Naive thymus-derived CD4-positive, alpha-beta T cell (primary cell): ENCODE measurements at places on chromosomes 1 and 21.

GRCh38 chr1:13469343-13469742 is 44.5 kb downstream of the LRRC38 start:
- no peak overlapping the region for H3K27ac ChIP-seq
- no peaks in the 10 kb centered on the region for H3K36me3 ChIP-seq
- H3K27me3 ChIP-seq: no peaks in the 10 kb centered on the region
- no peak overlapping the region for H3K4me3 ChIP-seq

GRCh38 chr1:154744352-154745035 is 125.6 kb downstream of the KCNN3 start:
- no peak for DNase-seq
- no peaks in the 10 kb centered on the region for H3K27me3 ChIP-seq
- peaks cover 39% of the 10 kb centered on the region for H3K4me1 ChIP-seq
- no peaks in the 10 kb centered on the region for H3K36me3 ChIP-seq

- H3K36me3 ChIP-seq: no peaks in the 10 kb centered on the region
- no peak for DNase-seq
- no peaks in the 10 kb centered on the region for H3K4me1 ChIP-seq
- H3K27me3 ChIP-seq: no peaks in the 10 kb centered on the region
Observed at GRCh38 chr1:97201641-97202040, 480.1 kb downstream of the PTBP2 start.

- no peak for DNase-seq
- no peak overlapping the region for H3K4me3 ChIP-seq
- no peaks in the 10 kb centered on the region for H3K27me3 ChIP-seq
- H3K4me1 ChIP-seq: no peaks in the 10 kb centered on the region
Observed at GRCh38 chr1:173392895-173393658, 84.1 kb upstream of the PRDX6 start.

DNA sequence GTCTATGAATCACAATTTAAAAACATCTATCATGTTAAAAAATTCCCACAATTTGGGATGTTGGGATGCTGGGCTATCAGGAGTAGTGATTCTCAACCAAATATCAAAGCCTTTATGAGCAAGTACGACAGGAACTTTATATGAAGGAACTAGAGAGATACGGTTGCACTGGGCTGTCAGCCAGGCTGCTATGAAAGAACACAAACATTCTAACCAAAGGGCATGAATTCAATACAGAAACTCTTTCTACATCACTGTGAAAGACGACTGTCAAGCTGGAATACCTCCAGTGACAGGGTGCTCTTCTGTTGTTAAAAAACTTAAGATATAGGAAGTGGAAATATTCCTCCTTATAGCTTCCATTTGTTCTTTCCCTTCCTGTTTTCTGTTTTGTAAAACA is 9.8 kb downstream of the CACNA1E start:
- no peak overlapping the region for H3K27ac ChIP-seq
- H3K36me3 ChIP-seq: no peaks in the 10 kb centered on the region
- H3K27me3 ChIP-seq: no peaks in the 10 kb centered on the region
- H3K4me3 ChIP-seq: no peak overlapping the region

DNA sequence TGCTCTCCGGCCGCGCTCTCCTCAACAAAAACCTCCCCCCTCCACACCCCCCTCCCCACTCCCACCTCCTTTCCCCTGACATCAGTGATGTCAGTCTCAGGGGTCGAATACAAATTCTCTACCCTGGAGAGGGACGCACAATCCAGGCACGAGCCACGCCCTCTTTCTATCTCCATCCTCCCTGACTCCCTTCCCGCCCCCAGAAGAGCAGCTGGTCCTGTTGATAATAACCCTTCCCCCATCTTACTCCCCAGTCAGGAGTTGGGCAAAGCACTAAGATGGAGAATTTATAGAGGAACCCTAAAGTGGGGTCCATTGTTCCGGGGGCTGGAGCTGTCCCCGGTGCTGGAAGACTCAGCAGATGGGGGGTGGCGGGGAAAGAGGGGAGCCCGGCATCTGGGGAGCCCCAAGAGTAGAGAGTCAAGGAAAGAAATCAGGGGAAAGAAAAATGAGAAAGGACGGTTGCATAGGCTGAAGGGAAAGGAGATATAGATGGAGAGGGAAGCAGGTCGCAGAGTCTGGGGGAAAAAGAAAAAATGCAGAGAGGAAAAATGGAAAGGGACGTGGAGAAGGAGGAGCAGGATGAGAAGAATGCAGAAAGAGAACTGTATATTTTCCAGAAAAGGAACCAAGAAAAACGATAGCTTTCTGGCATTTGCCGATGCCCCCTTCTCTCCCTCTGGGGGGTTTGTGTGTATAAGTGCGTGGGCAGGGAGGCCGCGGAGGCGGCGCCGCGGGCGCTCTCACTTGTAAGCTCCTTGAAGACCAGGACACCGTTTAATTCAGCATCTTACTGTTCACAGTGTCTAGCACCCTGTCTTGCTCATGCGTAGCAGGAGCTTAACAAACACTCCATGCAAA is at the start of gene CELF3:
Gene CELF3 (minus strand): TSS at position 33 of the 861 bp plus-strand sequence. CDS start 783 bp downstream, outside the sequence.
- H3K36me3 ChIP-seq: no peaks in the 10 kb centered on the region
- H3K4me3 ChIP-seq: no peak within 1 kb of the TSS
- no peaks in the 10 kb centered on the region for H3K27me3 ChIP-seq
- H3K27ac ChIP-seq: no peak within 1 kb of the TSS
- H3K4me1 ChIP-seq: peaks cover 6% of the 10 kb centered on the region

DNA sequence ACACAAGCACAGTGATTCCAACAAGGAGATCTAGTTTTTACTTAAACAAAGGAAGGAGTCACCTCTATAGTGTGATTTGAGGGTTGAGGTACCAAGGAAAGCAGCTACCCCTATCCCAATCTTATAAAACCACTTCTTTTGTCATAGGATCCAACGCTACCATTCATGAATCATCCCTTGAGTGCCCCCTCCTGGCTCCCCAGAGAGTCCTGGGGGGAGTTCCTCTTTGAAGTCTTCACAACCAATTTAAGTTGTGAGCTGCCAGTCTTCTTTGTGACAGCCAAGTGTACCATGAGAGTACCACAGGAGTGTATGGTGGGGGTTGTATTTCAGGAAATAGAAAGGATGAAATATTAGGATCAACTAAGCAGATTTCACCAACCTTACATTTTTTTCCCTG is 39.1 kb upstream of the NHLH2 start:
- no peak overlapping the region for H3K27ac ChIP-seq
- H3K4me3 ChIP-seq: no peak overlapping the region
- no peaks in the 10 kb centered on the region for H3K4me1 ChIP-seq
- DNase-seq: no peak

DNA sequence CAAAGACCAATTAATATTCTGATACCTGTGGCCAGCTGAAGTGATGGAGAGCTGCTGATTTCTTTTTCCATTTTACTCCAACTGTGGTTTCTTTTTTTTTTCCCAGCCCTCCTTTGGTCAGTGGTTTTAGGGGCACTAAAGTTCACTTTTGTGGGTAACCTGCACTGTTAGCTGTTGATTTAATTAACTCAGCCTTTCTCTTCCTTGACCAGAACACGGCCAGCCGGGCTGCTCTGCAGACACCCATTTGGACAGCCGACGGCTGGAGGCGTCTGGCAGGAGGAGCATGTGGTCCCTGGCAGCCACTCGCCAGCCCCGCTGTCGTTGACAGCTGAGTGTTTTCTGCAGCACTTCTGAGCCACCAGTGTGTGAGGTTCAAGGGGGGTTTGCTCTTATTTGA is 136.2 kb upstream of the RUNX3 start:
- no peak overlapping the region for H3K27ac ChIP-seq
- no peaks in the 10 kb centered on the region for H3K27me3 ChIP-seq
- no peak for DNase-seq
- no peaks in the 10 kb centered on the region for H3K4me1 ChIP-seq
- no peaks in the 10 kb centered on the region for H3K36me3 ChIP-seq

GRCh38 chr1:204545881-204546280 is 29.7 kb downstream of the MDM4 start:
- H3K4me3 ChIP-seq: no peak overlapping the region

GRCh38 chr1:42191319-42191718 is 26.8 kb upstream of the GUCA2A start:
- peaks cover 3% of the 10 kb centered on the region for H3K36me3 ChIP-seq
- H3K4me1 ChIP-seq: no peaks in the 10 kb centered on the region
- no peak overlapping the region for H3K4me3 ChIP-seq
- no peaks in the 10 kb centered on the region for H3K27me3 ChIP-seq
- DNase-seq: no peak
- H3K27ac ChIP-seq: no peak overlapping the region

GRCh38 chr1:64363616-64364015 is 106.3 kb upstream of the CACHD1 start:
- no peak for DNase-seq
- H3K4me1 ChIP-seq: no peaks in the 10 kb centered on the region
- H3K27ac ChIP-seq: no peak overlapping the region
- H3K27me3 ChIP-seq: no peaks in the 10 kb centered on the region
- H3K4me3 ChIP-seq: no peak overlapping the region

GRCh38 chr1:168098534-168099320 is 38.0 kb downstream of the GPR161 start:
- H3K36me3 ChIP-seq: no peaks in the 10 kb centered on the region
- no peaks in the 10 kb centered on the region for H3K4me1 ChIP-seq
- H3K4me3 ChIP-seq: no peak overlapping the region
- no peak overlapping the region for H3K27ac ChIP-seq

GRCh38 chr1:165408518-165408917 is 36.4 kb downstream of the RXRG start:
- H3K27ac ChIP-seq: no peak overlapping the region
- no peaks in the 10 kb centered on the region for H3K36me3 ChIP-seq
- DNase-seq: no peak
- H3K4me3 ChIP-seq: no peak overlapping the region
- no peaks in the 10 kb centered on the region for H3K4me1 ChIP-seq

DNA sequence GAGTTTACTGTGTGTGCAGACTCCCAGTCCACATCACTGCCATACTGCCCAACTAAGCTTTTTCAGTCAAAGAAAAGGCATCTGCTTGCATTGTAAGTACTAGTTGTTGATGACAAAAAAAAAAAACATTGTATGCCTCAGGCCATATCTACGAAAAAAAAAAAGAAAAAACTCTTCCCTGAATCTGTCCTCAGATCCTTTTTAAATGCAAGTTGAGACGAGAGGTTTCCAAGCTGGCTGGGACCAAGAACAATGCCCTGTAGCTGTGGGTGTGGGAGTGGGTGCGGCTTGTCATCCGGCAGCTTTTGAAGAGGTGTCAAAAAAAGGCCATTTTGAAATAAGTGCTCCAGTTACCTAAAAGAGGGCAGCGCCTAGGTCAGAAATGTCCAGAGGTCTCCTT is 29.2 kb upstream of the HHAT start:
- H3K36me3 ChIP-seq: no peaks in the 10 kb centered on the region
- H3K4me3 ChIP-seq: no peak overlapping the region
- no peaks in the 10 kb centered on the region for H3K4me1 ChIP-seq
- H3K27ac ChIP-seq: no peak overlapping the region
- DNase-seq: no peak

- no peaks in the 10 kb centered on the region for H3K27me3 ChIP-seq
- no peaks in the 10 kb centered on the region for H3K4me1 ChIP-seq
- H3K4me3 ChIP-seq: no peak overlapping the region
- DNase-seq: no peak
- H3K36me3 ChIP-seq: no peaks in the 10 kb centered on the region
- H3K27ac ChIP-seq: no peak overlapping the region
Observed at GRCh38 chr1:185880779-185881333, 146.7 kb downstream of the HMCN1 start.

DNA sequence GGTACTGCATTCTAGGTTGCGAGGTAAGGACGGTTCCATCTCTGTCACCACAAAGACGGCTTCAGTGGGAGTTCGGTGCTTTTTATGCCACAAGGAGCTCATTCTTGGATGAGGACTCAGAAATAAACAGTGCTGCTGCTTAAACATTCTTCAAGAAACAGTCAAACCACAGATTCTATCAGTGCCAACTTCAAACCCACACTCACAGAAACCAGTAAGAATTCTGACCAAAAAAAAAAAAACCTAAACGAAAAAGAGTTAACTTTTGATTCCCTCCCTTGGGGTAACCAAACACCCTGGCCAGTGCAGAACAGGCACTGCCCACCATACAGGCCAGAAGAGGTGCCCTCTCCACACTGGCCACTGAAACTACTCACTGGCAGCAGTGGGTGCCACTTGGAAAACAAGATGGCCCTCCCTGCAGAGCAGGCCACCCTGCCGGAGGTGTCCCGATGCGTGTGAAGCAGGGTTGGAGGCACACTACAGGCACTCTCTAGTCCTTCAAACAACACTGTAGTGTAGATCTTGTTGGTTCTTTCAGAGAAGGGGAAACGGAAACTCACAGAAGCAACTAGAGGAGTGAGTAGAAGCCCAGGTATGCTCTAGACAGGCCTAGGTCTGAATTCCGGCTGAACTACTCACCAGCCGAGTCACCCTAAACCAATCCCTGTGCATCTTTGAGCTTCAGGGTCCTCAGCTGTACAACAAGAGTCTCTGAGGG is 87.3 kb upstream of the TLR5 start:
- H3K4me1 ChIP-seq: peaks cover 8% of the 10 kb centered on the region
- peak overlapping the region; percentile 70 for H3K27ac ChIP-seq
- peak; percentile 47 for DNase-seq
- H3K36me3 ChIP-seq: no peaks in the 10 kb centered on the region
- H3K27me3 ChIP-seq: no peaks in the 10 kb centered on the region

DNA sequence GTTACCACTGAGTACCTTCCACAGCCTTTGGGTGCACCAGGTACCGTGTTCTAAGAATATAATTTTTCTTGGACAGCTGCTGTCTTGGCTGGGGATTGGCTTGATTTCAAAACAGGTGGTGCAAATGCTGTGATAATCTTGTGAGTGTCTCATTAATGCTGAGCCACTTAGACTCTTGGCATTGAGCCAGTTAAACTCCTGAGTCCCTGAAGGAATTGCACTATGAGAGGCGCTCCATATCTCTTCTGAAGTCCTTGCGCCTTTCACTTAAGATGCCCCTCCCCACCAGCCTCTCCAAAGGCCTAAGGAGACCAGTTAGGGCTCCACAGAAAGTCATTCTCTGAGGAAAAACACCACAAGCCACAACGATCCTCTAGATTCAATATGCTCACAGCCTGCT is 51.0 kb downstream of the BACH1 start:
- no peaks in the 10 kb centered on the region for H3K36me3 ChIP-seq
- H3K27ac ChIP-seq: no peak overlapping the region
- no peaks in the 10 kb centered on the region for H3K27me3 ChIP-seq
- no peaks in the 10 kb centered on the region for H3K4me1 ChIP-seq
- H3K4me3 ChIP-seq: no peak overlapping the region

DNA sequence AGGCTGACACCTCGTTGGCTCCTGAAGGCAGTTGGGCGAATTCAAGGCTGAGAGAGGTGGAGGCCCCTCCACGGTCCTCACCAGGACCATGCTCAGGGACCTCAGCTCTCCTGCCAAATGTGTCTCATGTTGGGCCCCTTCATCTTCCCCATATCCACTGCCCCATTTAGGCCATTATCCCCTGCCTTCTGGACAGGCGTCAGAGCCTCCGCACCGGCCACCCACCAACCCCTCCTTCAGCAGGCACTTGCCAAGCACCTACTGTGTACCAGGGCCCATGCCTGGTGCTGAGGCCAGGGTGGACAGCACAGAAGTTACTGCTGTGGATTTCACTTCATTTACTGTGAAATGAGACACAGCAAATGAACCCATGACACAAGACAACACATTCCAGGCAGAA is 325.8 kb downstream of the MATN1 start:
- no peaks in the 10 kb centered on the region for H3K36me3 ChIP-seq
- DNase-seq: no peak
- H3K27ac ChIP-seq: no peak overlapping the region
- H3K27me3 ChIP-seq: no peaks in the 10 kb centered on the region
- no peaks in the 10 kb centered on the region for H3K4me1 ChIP-seq

GRCh38 chr21:33033961-33034413 is 8.3 kb downstream of the OLIG2 start:
- H3K4me3 ChIP-seq: no peak overlapping the region
- DNase-seq: no peak
- H3K36me3 ChIP-seq: no peaks in the 10 kb centered on the region
- no peak overlapping the region for H3K27ac ChIP-seq
